NCI-H1417 (cell line): ENCODE measurements at places on chromosomes 2 and 18.

DNA sequence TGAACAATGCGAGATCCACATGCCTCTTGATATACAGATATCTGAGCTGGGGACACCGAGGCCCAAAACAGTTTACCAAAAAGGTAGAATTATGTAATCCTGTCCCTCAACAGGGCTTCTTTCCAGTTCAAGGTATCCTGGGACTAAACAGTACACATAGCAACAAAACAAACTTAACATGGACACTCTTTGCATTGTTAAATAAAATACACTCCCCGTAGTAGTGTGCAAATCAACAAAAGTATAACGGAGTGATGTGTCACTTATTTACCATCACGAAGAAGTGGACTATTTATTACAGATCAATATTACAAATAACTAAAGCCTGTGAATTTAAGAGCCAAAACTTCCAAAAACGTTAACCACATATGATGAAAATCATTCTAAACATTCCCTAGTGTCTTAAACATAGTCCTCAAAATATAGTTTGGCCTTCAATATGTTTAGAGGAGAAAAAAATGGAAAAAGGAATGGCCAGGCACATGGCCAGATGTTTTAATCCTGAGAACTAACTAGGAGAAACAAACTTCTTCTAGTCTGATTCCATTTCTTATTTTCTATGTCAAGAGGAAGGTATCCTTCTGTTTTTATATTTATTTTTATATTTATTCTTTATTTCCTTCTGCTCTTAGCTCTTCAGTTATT, 377.5 kb downstream of the OSR1 start:
- no peak for DNase-seq

DNA sequence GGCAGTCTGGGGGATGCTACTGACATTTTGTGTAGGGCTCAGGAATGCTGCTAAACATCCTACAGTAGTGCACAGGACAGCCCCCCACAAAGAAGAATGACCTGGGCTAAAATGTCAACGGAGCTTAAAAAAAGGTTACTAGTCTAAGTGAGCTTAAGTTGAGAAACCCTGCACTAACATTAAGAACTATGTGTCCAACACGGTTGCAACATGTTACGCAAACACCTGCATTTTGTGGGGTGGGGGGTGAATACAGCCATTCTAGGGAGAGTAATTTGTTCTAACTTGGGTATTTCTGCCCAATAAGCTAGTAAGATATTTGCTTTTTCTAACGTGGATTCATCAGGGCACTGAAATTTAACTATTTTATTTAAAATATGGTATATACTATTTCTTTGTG, 57.9 kb downstream of the SLC8A1 start:
- DNase-seq = no peak

- DNase-seq = no peak
Observed at GRCh38 chr2:217709478-217710210, 293.2 kb downstream of the TNS1 start.

GRCh38 chr18:8499810-8500675, 109.2 kb upstream of the RAB12 start:
- DNase-seq = peak; percentile 83

- DNase-seq = no peak
Observed at GRCh38 chr18:413233-413632, 87.3 kb downstream of the COLEC12 start.

GRCh38 chr18:22932885-22933205, 283 bp upstream of the RBBP8 start:
- DNase-seq = no peak

DNA sequence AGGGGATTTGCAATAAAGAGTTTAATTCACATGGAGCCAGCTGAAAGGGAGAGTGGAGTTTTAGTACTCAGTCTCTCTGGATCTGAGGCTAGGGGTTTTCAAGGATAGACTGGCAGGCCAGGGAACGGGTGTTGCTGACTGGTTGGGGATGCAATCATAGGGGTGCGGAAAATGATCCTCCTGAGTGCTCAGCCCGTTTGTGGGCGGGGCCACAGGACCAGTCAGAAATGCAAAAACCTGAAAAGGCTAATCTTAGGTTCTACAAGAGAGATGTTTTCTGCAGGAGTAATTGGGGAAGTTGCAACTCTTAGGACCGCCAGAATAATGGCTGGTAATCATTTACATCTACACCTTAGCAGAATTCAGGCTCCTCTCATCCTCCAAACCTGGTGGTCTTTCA, 2.5 kb downstream of the NFU1 start:
- DNase-seq = no peak

DNA sequence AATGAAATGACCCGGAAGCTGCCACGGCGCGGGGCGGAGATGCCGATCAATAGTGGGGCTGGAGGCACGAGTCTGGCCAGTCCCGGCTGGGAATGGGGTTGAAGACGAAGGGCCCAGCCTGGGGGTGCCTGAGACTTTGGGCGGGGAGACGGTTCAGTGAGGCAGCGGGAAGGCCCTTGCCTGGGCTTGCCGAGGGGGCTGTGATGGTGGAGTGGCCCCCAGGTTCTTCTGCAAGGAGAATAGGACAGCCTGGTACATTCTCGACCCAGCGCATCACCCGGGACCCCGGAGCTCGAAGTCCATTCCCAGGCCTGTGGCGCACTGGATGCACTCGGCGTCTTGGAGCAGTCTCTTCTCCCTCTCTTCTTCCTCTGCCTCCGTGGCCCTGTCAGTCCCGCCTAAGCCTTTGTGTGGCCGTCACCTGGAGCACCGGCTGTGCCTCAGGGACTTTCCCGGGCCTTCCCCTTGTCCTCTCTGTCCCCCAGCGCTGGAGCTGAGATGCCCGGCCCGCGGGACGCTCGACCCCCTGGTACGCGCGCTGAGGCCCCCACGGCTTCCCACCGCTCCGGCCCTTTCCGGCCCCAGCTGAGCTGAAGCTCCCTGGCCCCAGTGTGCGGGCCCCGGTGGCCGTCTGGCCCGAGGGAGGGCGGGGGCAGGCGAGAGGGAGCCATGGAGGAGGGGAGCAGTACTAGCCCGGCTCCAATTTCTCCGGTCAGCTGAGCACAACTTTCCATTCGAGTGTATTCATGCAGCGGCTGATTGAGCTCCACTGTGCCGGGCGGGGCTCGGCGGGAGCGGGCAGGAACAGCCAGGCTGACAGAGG, 8.0 kb downstream of the SIX3 start:
- DNase-seq = peak; percentile 66

DNA sequence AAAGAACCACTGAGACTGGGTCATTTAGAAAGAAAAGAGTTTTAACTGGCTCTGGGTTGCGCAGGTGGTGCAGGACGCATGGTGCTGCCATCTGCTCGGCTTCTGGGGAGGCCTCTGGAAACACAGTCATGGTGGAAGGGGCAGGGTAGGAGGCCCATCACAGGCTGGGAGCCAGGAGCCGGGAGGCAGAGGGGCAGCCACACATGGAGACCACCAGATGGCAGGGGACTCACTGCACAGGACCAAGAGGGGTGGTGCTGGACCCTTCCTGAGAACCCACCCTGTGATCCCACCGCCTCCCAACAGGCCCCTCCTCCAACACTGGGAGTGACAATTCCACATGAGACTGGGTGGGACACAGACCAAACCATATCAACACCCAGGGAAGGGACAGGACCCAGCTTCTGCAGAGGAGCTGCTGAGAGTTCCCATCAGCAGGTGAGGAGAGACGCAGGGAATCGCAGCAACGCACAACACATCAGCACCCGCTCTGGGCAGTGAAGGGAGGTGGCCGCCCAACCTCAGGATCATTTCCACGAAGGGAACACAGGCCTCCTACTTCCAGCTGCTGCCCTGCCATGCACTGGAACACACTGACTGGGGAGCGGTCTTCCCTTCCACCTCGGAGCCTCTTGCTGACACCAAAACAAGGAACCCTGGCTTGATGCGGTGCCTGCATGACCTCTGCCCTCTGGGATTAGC, 130.7 kb downstream of the TPO start:
- DNase-seq = no peak

GRCh38 chr2:239021651-239022436, 174.0 kb downstream of the TWIST2 start:
- no peak for DNase-seq

- DNase-seq = peak; percentile 67
Observed at GRCh38 chr2:192749611-192750200, 555.0 kb upstream of the TMEFF2 start.

- DNase-seq = no peak
Observed at GRCh38 chr18:68229351-68229750, 485.6 kb downstream of the TMX3 start.

GRCh38 chr2:177340158-177340557, 52.4 kb upstream of the AGPS start:
- no peak for DNase-seq

- no peak for DNase-seq
Observed at GRCh38 chr2:219453671-219454590, 19.3 kb downstream of the SPEG start.

DNA sequence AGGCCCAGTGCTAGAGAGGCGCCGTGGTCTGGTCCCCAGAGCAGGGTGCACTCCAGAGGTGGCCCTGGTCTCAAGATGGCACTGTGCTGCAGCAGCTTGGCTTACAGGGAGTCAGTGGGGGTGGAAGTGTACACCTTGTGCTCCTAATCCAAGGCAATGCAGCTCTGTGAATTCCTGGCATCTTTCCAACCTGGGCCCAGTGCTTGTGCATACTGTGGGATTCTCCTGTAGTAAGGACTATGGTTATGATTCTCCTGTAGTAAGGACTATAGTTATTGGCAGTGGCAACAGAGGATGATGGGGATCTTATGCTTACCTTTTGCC, 616.7 kb upstream of the REG3G start:
- peak; percentile 7 for DNase-seq

DNA sequence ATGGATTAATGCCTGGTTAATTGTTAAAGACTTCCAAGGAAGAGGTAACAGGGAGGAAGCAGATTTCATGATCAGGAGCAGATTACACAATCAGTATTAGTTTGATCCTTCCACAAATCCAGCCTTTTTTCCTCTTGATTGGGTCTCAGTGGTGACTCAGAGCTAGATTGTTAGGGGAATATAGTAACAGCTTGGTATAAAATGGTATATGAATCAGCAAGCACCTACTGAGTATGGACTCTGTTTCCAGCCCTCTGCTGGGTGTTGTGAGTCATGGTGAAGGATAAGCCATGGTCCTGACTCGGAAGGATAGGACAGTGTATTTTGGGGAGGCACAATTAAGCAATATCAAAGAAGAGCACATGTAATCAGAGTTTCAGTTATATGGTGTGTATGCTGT, 272.4 kb upstream of the DPP10 start:
- no peak for DNase-seq

DNA sequence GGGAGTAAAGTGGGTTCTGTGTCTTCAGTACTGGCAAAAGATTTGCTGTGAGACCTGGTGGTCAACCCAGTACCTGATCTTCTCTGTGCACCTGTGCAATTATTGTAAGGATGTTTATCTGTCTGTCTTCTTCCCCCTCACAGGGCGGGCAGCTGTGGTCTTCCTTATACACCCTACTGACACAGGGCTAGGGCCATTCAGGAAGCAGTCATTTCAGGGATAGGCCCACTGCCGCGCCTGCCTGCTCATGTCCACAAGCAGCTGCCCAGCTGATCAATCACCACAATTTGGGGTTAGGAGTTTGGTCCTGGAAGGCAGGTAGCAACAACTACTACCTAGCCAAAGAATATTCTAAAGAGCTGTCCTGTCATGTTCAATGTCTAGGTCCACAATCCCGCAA, 1.2 kb upstream of the CNNM4 start:
- no peak for DNase-seq

GRCh38 chr18:58310517-58310916, 266.5 kb downstream of the NEDD4L start:
- DNase-seq = peak; percentile 39

- no peak for DNase-seq
Observed at GRCh38 chr18:6031442-6031841, 136.1 kb upstream of the TMEM200C start.

DNA sequence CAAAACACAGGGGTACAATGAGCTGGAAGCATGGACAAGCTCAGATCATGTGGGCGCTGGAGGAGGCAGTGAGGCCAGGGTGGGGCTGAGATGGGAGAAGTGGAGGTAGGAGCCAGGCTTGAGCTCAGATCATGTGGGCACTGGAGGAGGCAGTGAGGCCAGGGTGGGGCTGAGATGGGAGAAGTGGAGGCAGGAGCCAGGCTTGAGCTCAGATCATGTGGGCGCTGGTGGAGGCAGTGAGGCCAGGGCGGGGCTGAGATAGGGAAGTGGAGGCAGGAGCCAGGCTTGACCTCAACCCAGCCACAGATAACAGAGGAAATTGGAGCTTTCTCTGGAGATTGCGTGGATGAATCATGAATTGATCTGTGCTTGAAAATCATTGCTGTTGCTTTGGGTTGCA, 48.3 kb upstream of the TMEM18 start:
- no peak for DNase-seq

GRCh38 chr2:219186754-219187456, 8.8 kb downstream of the RETREG2 start:
- no peak for DNase-seq

- DNase-seq = no peak
Observed at GRCh38 chr18:58026395-58026794, 17.6 kb upstream of the NEDD4L start.

GRCh38 chr2:64001382-64002101, 17.7 kb downstream of the VPS54 start:
- no peak for DNase-seq

- no peak for DNase-seq
Observed at GRCh38 chr2:210199854-210200253, 25.4 kb downstream of the ACADL start.

DNA sequence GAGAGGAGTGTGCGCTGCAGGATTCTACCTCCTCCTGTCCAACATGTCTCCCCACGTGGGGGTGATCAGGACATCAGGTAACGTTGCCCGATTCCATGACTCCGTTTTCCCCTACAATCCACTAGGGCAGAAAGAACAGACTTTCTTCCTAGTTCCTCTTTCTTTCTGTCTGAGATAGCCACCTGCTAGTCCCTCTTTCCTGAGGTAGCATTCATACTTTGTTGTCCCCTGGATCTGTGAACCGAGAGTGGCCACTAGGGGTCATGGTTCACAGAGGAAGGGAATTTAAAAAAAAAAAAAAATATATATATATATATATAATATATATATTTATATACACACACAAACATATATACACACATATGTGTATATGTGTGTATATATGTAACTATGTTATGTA, 210.0 kb upstream of the ZNF521 start:
- DNase-seq = peak; percentile 52

- no peak for DNase-seq
Observed at GRCh38 chr2:10761591-10761990, 40.2 kb downstream of the ATP6V1C2 start.

- DNase-seq = no peak
Observed at GRCh38 chr18:58545338-58546296, 83.3 kb downstream of the ALPK2 start.

GRCh38 chr2:35787302-35788031, 568.1 kb upstream of the CRIM1 start:
- no peak for DNase-seq

GRCh38 chr2:147061269-147061668, 783.6 kb upstream of the ACVR2A start:
- no peak for DNase-seq

DNA sequence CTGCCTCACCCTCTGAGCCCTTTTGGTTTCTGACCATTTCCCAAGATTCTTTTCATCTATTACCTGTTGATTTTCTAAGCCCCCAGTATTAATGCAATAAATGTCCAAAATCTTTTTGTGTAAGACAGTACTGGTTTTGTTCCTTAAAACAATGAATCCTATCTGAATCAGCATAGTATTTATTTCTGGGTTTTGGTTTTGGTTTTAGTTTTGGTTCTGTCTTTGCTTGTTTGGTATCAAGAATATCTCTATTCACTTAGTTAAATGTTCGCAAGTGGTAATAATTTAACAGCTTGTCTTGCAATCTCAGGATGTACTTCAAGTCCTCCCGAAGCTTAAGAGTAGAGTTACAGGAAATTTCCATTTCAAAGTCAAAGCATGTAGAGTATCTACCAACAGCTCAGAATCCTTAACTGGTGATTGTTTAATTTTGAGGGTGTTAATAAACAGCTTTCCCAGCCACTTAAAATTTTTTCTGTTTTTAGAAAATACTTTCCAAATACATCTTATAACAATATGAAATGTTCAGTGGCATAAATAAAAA, 67.7 kb upstream of the NEDD4L start:
- DNase-seq = no peak
